ENCODE measurements at places on chromosomes 1 and 21.

DNA sequence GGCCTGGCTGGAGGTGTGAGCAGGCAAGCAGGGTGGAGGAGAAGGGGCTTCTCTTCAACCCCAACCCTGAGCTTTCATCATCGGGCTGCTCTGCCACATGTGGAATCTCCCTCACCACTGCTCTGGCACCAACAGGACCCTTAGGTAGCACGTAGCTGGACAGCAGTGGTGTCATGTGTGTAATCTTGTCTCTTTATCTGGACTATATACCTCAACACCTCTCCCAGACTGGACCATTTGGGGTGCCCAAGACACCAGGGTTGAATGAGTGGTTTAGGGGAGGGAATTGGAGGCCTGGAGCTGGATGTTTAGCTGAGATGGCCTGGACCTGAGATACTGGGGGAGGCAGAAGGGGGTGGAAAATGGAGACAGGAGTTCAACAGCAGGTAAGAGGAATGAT is 63.0 kb downstream of the UBE2T start:
- DNase-seq, result no peak

- no peak for DNase-seq
These were observed 6.0 kb downstream of the LTN1 start for GRCh38 chr21:28986677-28987076.

- no peak for DNase-seq
These were observed 45.7 kb downstream of the APP start for GRCh38 chr21:26124896-26125295.

GRCh38 chr1:225657462-225657989 is 4.6 kb upstream of the ENAH start:
- DNase-seq, result peak; percentile 79

DNA sequence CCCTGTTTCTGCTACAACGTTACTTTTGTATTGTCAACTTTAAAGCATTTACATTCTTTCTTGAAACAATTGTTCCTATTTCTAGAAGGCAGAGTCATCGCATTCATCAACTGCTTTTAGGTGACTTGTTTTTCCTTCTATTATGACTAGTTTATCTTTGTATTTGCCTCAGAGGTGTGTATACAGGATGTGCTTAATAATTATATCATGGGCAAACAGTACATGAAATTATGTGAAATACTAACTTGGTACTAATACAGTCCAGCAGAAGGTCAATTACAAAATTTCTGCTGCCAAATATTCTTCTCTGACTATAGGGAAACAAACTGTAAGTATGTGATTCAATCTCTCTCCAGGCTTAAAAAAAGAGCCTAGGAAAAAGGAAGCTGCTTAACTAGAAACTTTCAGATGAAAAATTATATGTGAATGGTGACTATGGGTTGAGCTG is 101.6 kb downstream of the C4BPA start:
- DNase-seq, result no peak

DNA sequence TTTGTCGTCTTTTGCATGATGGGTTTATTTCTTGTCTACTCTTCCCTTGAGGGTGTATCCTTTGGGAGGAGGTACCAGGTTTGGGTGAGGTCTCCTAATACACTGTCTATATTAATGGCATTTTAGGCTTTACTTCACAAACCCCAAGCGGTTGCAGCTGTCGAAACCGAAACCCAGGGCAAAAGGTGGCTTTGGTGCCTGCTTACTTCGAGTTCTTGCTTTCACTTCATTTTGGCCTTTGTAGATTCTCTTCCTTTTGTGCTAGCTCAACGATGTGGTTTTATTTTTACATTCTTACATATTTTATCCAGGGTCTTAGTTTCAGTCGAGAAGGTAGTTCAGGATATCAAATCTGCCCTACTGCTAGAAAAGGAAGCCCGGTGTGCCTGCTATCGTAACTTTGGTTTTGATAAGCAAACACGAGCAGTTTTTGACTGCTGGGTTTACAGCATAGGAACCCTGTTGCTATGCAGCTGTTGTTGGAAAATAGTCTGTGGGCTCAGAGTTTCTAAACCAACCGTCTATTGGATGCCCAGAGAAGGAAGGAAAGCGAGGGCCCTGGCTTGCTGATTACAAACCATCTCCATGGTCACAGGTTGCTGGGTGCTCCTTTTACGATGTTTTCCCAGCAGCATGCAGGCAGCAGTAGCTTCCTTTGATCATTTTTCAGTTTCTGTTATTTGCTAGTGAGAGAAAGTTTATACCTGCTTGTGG is 9.8 kb upstream of the TSPAN2 start:
- peak; percentile 19 for DNase-seq

DNA sequence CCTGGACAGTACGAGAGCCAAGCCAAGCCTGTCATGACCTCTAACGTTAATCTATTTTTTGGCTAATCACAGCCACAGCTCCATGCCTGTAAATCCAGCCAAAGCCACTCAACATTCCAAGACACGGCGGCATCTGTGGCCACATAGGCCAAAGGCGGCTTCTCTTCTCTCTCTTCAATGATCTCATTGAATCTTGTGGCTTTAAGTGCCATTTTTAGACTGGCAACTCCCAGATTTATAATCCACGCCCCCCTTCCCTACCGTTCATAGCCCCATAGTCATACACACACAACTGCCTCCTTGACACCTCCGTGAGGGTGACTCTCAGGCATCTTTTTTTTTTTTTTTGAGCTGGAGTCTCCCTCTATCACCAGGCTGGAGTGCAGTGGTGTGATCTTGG is 5.7 kb upstream of the SELENON start:
- DNase-seq, result no peak

- DNase-seq, result no peak
These were observed 30.8 kb downstream of the RPS6KA1 start for GRCh38 chr1:26560403-26560780.

GRCh38 chr1:45854724-45855123 is 51.3 kb downstream of the MAST2 start:
- DNase-seq, result no peak

Measured in fibroblast of lung (primary cell).